ENCODE measurements at places on chromosomes 11 and 22. TPM values are rescaled to one million over a fixed set of nuclear protein-coding genes. Genes with fewer than 3 reads are reported as not detected.
A peak's percentile ranks its signal among the peaks of the same experiment; 100 is the strongest.

- no peak for DNase-seq
Observed at GRCh38 chr11:30210357-30210756, 20.5 kb upstream of the FSHB start.

DNA sequence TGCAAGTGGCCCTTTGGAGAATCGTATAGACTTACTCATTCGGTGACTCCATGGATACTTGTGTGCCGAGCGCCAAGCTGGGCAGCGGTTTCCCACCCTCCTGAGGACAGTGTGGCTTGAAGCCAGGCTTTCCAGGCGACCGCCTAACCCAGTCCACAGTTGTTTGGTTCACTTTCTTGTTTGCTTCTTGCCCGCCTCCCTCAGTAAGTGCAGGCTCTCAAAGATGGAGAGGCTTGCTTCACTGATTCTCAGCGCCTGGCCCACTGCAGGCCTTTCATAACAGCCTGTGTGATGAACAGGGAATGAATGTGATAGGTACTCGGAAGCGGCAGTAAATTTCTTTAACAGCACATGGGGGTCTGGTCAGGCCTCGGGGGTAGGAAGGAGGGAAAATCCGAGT is 11.2 kb upstream of the MDK start:
- DNase-seq, result no peak

- DNase-seq, result no peak
Observed at GRCh38 chr11:107587306-107587979, 3.5 kb upstream of the ELMOD1 start.

- DNase-seq, result no peak
Observed at GRCh38 chr11:110374921-110375320, 54.8 kb upstream of the FDX1 start.

- DNase-seq, result peak; percentile 76
Observed at GRCh38 chr11:7512525-7513233, 1.1 kb upstream of the PPFIBP2 start.

DNA sequence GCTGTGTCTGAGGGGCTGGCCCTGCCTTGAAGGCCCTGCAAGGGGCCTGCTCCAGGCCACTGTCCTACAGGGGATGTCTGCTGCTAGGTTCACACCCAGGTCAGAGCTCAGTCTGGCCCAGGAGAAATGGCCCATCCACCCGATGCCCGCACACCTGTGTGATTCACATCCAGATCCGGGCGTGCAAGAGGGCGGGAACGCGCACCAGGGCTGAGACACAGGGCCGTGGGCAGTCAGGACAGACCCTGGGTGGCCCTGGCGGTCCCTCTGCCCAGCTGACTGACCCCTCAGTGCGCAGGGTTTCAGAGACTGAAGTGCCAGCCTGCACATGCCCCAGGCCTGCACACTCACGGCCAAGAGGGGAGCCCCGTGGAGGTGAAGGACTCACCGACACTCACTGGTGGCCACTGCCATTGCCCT is 7.4 kb downstream of the TOLLIP start:
- peak; percentile 6 for DNase-seq

DNA sequence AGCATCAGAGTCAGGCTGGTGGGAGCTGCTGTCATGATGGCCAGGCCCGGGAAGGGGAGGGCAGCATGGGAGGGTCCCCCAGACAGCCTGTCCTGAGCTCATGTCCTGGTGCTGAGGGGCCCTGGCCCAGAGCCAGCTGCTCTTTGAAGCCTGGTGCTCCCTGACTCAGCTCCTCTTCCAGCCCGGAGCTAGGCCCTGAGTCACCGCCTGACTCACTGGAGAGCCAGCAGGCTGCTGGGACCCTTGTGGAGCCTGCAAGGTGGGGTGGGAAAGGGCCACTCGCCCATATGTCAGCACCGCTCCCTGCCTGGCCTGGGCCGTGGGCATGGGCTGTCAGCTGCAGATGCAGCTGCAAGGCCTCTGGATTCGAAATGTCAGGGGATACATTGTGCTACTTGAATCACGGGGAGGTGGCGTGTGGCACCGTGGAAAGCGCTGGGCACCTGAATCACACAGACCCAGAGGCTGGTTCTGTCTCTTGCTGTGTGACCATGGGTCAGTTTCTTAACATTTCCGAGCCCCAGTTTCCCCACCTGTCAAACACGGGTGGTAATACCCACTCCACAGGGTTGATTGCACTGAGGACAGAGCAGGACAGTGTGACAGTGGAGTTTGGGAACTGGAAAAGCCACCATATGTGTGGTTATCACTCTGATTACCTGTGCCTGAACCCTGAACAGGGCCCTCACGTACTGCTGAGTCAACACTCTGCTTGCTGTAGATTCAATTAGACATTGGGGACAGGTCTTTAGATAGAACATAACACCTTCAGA is 4.4 kb downstream of the CACNA1I start:
- no peak for DNase-seq

GRCh38 chr11:7749456-7749855 is 43.2 kb upstream of the OVCH2 start:
- DNase-seq, result no peak

Gene MTCH2
- total RNA-seq, result 131 TPM

Gene ANO1
- 15.9 TPM for total RNA-seq

Gene CYP2D6
- 2.0 TPM for total RNA-seq

Gene CTSW
- total RNA-seq, result 2.4 TPM

Gene APOL3
- 10.7 TPM for total RNA-seq
